ENCODE measurements at places on chromosomes 5 and 9. TPM values are rescaled to one million over a fixed set of nuclear protein-coding genes. Genes with fewer than 3 reads are reported as not detected.

LIX1 gene
- total RNA-seq = not detected

GRCh38 chr5:136482206-136482605 lies 116.9 kb upstream of the TRPC7 start:
- no peak for DNase-seq

- DNase-seq = no peak
Measured at GRCh38 chr9:91427873-91428272, 4.2 kb upstream of the NFIL3 start.

DNA sequence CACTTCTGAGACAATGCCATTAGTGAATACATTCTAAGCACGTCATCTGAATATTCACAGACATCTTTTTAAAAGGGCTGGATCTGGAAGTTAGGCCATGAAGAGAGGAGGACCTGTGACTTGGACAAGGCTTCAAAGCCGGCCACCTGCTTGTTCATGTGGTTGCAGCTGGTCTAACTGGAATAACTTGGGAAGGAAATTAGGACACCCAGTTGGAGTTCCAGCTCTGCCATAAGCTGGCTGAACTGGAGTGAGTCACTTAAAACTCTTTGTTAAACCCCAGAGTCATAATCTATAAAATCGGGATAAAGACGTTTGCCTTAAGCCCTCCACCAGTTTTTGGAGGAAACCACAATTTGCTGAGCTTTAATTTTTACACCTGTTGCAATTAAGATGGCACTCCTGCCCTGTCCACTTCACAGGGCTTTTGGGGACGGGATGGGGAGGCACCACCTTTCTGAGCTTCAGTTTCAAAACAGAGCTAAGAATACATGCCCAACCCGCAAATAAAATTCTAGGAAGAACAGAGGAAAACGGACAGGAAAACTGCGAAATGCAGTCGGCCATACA lies 536 bp upstream of the STX17 start:
- no peak for DNase-seq

- no peak for DNase-seq
Measured at GRCh38 chr5:88666761-88667495, 216.1 kb downstream of the MEF2C start.

USP20 gene
- 116 TPM for total RNA-seq

- DNase-seq = no peak
Measured at GRCh38 chr5:179255527-179256327, 89.5 kb downstream of the ADAMTS2 start.

ITK gene
- total RNA-seq = 550 TPM

DNA sequence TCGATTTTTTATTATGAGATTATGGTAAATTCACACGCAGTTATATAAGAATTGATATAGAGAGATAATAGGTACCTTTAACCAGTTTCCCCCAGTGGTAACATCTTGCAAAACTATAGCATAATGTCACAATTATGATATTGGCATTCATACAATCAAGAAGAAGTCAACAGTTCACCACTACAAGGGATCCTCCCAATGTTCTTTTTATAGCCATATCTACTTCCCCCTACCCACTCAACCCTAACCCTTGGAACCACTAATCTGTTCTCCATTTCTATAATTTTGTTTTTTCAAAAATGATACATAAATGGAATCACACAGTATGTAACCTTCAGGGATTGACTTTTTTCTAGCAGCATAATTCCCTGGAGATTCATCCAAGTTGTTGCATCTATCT lies 9.8 kb downstream of the ACTL7B start:
- DNase-seq = no peak

FSTL4 gene
- 0.57 TPM for total RNA-seq

DNA sequence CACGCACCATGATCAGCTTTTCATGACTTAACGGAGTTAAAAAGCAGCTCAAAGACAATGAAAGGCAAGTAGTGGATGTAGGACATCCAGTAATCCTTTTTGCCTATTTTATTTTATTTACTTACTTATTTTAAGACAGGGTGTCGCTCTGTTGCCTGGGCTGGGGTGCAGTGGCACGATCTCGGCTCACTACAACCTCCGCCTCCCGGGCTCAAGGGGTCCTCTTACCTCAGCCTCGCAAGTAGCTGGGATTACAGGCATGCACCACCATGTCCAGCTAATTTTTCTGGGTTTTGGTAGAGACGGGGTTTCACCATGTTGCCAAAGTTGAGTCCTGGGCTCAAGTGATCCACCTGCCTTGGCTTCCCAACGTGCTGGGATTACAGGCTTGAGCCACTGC lies 148.9 kb downstream of the DAB2IP start:
- no peak for DNase-seq

- no peak for DNase-seq
Measured at GRCh38 chr9:34600908-34601307, 11.0 kb downstream of the RPP25L start.

GRCh38 chr5:143889986-143890385 lies 78.0 kb downstream of the HMHB1 start:
- DNase-seq = no peak

CCNB1 gene
- 3.9 TPM for total RNA-seq

ZDHHC11B gene
- 17.7 TPM for total RNA-seq

- DNase-seq = no peak
Measured at GRCh38 chr5:23072179-23072578, 219.0 kb upstream of the CDH12 start.

DNA sequence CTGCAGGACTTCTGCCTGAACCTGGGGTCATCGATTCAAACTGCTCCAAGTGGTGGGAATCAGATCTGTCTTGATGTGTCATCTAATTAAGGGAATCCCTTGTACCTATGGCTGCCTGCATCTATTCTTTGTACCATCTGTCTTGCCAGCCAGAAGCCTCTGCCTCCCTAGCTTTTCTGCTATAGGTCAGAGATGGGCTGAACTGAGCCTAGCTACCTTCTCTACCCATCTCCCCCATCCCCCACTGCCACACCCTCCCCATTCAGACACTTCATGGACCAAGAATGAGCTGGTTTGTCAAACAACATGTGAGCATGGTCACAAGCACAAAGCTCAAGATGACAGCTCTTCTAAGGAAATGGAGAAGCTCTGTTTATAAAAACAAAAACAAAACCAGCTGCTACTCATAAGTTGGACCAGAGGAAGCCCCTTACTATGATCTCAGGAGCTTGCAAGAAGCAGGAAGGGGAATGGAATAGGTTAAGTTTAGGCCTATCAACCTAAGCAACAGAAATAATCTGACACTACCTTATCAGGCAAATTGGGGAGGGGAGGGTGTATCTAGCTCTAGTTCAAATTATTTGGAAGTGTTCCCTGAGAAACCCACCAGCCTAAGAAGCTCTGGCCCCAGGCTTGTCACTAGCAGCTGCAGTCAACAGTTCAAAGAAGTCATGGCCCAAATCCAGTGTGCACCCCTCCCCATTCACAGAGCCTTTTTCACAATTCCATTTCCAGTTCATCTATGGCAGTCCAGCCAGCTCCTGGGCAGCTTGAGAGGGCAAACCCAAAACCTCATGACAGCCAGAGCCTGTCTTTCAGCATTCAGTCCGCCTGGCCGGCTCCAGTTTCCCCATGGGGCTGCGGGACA lies 29.9 kb downstream of the SKP1 start:
- no peak for DNase-seq

GRCh38 chr5:3428334-3428733 lies 167.3 kb upstream of the IRX1 start:
- no peak for DNase-seq

SOHLH1 gene
- not detected for total RNA-seq

GRCh38 chr5:2522372-2522771 lies 229.1 kb downstream of the IRX2 start:
- DNase-seq = no peak

NFIB gene
- total RNA-seq = 0.20 TPM

GTF2H2 gene
- 14.1 TPM for total RNA-seq

- no peak for DNase-seq
Measured at GRCh38 chr5:6096101-6096500, 282.2 kb downstream of the MED10 start.

DNA sequence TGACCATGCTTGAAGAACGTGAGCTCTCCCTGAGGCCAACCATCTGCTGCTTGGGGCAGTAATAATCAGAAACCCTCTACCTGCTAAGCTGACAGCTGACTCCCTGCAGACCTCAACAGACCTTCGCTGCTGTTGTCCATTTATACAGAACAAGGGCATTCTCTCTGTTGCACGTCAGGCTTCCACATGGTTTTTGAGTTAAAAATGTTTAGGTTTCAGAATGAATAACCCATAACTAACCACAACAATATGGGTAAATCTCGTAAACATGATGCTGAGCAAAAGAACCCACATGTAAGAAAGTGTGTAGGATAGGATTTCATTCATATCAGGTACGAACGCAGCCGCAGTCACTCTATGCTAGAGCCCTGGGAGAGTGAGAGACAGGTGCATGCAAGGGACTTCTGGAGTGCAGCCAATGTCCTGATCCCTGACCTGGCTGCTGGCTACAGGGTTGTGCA lies 348.5 kb downstream of the MED10 start:
- no peak for DNase-seq

IL3 gene
- total RNA-seq = not detected

DNA sequence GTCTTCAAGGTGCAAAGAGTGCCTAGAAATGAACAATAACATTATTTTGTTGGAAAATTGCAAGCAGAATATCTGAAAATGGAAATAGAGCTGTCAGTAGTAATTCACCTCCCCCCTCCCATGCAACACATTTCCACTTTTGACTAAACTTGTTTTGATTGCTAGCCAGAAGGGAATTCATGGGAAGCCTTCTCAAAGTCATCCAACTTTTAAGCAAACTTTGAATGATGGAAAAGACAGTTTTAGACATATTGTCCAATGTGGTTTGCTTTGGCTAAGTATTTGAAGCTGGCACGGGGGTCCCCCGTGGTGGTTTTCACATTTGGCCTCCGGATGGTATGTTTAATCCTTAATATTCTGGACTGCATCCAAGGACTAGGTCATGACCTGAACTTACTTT lies 7.5 kb downstream of the NR2F1 start:
- DNase-seq = no peak

TMEM215 gene
- not detected for total RNA-seq

ZNG1F gene
- total RNA-seq = 4.4 TPM

ADAMTSL2 gene
- total RNA-seq = not detected

DNA sequence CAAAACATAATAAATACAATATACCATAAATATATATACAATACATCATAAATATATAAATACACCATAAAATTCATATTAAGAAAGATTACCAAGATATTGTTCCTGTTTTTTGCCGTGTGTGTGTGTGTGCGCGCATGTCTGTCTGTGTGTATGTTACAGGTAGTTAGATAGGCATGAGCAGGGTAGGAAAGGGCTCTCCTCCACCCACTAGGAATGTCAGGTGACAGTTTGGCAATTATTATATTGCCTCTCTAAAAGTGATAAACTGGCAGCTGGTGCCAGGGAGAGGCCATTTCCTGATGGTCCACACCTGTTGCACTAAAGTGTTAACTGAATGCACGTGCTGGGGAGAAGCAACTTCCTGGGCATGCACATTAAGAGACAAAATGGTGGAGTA lies 232.8 kb downstream of the ADAMTS6 start:
- no peak for DNase-seq

DNA sequence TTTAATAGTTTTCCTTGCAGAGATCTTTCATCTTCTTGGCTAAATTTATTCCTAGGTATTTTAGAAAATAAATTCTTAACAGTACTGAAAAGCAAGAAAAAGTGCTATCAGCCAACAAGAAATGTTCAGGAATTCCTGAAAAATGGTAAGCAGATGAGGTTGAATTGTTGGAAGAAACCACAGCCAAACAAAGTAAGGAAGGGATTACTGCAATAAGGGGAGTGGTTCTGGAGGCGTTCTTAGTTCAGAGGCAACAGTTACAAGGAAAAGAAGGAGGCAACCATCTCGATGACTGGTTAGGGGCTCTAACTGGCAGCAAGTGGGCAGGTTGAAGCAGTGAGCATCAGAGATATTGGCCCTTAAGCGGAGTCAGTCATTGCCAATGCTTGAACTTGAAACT lies 12.8 kb upstream of the OR13J1 start:
- no peak for DNase-seq

SIMC1 gene
- total RNA-seq = 21.1 TPM

TICAM2 gene
- total RNA-seq = 0.67 TPM

SLC4A9 gene
- not detected for total RNA-seq

CFAP90 gene
- not detected for total RNA-seq

GRCh38 chr5:127430627-127431026 lies 86.8 kb upstream of the PRRC1 start:
- no peak for DNase-seq

GRCh38 chr5:116747881-116748280 lies 173.3 kb upstream of the SEMA6A start:
- DNase-seq = no peak

GRCh38 chr5:150457121-150457520 lies 7.6 kb upstream of the RPS14 start:
- no peak for DNase-seq

GRCh38 chr5:38208782-38209378 lies 49.5 kb upstream of the EGFLAM start:
- DNase-seq = no peak

GRCh38 chr5:112649882-112650281 lies 87.8 kb upstream of the APC start:
- no peak for DNase-seq

GRCh38 chr5:106314221-106314824 lies 1356.4 kb downstream of the EFNA5 start:
- DNase-seq = no peak

CDC25C gene
- total RNA-seq = 0.37 TPM

- no peak for DNase-seq
Measured at GRCh38 chr5:156329171-156329611, 2.2 kb downstream of the SGCD start.

DNA sequence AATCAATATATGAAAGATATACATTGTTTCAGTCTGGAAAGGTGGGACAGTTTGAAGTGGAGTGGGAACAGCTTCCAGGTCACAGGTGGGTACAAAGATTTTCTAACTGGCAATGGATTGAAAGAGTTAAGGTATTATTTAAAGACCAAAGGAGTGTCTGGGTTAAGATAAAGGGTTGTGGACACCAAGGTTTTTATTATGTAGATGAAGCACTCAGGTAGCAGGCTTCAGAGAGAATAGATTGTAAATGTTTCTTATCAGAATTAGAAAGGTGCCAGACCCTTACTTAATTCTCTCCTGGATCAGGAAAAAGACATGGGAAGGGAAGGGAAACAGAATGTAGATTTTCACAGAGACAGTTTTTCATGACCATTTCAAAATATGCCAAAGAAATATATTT lies 1174.8 kb downstream of the MAT2B start:
- DNase-seq = no peak

DNA sequence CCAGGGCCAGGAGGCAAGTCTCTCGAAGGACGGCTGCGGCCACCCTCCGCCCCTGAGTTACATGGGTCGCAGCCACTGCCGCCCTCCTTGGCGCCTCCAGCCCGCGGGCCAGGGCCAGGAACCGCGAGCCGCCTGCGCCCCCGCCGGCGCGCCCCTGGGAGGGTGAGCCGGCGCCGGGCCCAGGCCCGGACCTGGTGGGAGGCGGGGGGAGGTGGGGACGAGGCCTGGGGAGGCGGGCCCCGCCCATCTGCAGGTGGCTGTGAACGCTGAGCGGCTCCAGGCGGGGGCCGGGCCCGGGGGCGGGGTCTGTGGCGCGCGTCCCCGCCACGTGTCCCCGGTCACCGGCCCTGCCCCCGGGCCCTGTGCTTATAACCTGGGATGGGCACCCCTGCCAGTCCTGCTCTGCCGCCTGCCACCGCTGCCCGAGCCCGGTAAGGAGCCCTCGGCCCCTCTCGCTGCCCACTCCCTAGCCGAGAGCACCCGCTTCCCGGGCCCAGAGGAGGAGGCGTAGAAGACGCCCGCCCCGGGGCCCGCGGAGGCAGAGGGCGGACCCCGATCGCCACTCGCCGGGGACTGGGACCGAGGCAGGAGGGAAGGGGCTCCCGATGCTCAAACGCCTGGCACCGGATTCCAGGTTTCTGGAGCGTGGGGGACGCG lies at the start of gene ASS1:
Gene ASS1, plus strand, starts transcription at position 397 of the 657 bp plus-strand sequence. CDS start 7,268 bp downstream, outside the sequence.
- DNase-seq = peak; percentile 8

Measured in CD4-positive, CD25-positive, alpha-beta regulatory T cell (primary cell).